ENCODE measurements at places on chromosomes 2 and 18.

- no peak for DNase-seq
Measured at GRCh38 chr18:36348971-36349417, 51.5 kb downstream of the FHOD3 start.

DNA sequence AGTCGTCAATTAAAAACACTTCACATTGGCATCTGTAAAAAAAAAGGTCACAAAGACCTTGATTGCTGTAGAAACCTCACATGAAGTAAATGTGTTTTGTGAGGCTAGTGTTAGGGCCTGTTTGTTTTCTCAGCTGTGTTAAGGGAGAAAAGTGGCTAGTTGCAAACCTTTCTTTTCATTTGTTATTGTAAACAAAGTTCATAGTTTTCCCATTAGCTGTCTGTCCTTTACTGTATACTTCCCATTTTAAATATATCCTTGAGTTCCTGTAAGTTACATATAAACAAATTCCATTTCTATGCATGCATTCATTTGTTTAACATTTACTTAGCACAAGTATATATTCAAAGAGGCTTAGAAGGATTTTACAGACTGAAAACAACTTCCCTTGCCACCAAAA lies 1250.2 kb downstream of the LRP1B start:
- DNase-seq: no peak

DNA sequence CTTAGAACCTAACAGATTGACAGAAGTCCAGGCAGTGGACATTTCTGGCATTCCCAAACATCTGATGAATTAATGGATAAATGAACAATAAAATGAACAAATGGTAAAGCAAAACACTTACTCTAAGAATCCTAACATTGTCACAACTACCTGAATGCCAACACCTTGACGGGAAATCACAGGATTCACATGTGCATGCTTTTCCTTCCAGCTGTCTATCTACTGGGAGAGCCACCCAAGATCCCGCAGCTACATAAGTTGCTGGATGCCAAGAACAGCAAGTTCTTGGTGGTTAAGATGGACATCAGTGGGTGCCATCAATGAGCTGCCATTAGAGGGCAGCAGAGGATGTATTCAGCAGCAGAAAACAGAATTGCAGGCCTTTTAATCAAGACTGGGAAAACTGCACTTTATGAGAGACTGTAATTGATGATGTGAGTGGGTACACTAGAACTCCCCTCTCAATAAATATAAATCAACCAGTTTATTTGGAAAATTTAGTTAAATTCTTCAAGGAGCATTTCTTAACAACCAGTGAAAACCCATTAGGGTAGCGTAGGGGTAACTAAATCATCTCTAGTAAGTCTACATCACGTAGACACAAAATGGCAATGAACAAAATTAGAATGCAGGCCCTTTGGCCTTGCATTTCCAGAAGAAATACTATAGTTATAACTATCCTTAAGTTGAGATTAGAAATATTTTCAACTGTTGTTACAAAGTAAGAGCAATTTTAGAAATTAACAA lies 45.6 kb downstream of the SESTD1 start:
- peak; percentile 57 for DNase-seq

GRCh38 chr18:36376361-36376760 lies 78.8 kb downstream of the FHOD3 start:
- no peak for DNase-seq

DNA sequence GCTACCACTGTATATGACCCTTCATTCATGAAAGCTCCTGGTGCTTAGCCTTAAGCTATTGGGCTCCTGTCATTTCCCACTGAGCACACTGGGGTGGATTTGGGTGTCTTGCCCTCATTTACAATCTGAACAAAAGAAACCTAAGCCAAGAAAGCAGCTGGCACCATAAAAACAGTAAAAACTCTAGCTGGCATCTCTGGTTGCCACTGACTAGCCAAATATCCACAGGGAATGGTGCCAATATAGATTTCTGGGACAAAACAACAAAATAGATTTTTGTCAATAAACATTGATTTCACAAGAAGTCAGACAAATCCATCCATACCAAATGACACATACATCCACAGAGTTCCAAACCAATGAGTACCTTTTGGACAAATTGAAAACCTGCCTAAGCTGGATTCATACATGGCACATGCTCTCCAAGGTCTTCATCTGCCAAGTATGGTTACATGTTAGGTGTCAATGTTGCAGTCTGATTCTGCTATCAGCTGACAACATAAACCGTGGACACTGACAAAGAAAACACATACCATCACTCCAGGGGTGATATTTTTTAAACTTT lies 1081.5 kb upstream of the ZEB2 start:
- DNase-seq: no peak

DNA sequence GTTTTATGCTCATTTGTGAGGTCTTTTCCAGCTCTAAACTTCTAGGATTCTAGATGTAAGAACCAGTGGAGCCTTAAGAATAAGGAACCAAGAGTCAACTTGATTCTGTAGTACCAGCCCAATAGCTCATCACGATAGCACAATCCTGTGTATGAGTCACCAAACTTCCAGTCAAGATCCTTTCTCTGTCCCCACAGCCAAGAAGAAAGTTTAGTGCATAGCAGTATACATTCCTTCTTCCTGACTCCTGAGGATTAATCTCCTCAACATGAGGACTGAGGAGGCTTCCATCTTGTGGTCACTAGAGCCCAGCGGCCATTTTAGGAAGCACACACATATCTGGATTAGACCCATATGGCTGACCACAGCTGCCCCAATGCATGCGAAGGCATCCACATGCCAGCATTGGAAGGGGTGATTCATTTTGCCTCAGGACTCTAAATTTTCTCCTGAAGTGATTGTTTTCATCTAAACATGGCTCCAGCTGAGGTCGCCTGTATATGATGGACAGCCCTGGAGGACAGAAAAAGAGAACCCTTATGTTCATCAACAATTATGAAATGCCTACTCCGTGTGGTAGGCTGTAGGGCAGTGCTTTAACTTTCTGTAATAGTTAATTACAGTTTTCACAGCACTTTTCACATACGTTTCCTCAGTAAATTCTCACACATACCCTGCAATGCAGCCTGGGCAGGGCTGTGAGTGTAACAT lies 53.5 kb downstream of the RASGRP3 start:
- peak; percentile 41 for DNase-seq

GRCh38 chr2:12806549-12807242 lies 90.0 kb downstream of the TRIB2 start:
- no peak for DNase-seq

DNA sequence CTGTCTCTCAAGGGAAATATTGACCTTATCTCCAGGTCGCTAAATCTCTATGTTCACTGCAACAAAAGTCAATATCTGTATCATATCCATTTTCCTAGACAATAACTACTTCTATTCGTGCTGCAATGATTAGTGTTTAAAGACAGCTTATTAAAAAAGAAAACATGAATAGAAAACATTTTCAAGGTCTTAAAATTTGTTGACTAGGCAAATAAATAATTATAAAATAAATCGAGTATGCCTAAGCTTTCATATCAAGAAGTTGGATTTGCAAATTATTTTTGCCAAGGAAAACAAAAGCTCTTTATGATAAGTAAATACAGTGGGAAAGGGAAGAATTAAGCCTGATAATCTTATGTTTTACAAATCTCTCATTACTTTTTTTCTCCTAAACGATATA lies 428.5 kb downstream of the NUP35 start:
- no peak for DNase-seq

DNA sequence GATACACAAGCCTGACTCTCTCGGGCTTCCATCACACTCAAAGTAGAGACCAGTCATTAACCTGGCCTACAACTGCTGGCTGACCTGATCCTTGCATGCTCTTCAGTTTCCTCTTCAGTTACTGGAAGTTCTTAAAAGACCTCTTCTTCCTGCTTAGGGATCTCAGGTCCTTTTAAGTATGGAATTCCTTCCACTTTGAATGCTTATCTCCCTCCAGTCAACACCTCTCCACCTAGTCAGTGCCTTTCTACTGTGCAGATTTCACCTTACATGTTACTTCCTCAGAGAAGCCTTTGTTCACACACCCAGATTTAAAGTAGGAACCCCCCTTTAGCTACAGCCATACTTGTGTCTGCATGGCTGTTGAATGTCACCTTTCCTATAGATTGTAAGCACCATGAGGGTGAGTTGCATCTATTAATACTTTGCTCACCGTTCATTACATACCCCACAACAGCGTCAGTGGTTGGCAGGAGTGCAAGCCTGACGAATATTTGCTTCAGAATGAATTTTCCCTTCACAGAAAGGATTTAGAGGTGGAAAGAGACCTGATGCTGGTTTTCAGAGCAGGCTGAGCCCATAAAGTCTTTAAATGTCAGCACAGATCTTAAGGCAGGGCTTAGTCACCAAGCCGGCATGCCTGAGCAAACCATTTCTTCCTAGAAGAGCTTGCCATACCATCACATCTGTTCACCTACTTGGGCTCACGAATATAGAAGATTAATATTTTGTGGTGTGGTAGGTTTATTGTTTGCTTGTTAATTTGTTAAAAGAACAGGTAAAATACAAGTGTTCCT lies 90.1 kb downstream of the ACVR1 start:
- no peak for DNase-seq

DNA sequence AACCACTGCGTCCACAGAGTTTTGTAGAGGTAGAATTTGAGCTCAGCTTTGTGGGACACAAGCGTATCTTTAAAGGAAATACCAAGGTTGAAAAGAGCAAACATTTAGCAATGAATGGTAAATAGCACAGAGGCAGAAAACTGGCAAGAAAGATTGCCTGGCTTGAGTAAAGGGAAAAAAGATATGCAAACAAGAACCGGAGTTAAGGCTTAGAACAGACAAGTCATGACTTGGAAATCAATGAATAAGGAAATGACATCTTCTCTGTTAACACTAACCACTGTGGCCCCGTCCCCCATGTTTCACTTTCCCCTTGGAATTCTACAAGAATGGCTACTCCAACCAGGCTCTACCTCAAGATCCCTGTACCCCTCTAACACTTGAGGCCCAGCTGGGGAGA lies 3.8 kb downstream of the STAM2 start:
- DNase-seq: no peak

- no peak for DNase-seq
Measured at GRCh38 chr2:86238354-86238753, 39.1 kb downstream of the MRPL35 start.

- DNase-seq: no peak
Measured at GRCh38 chr2:169363560-169364150, 1.3 kb upstream of the LRP2 start.
